Naive thymus-derived CD4-positive, alpha-beta T cell (primary cell): ENCODE measurements at places on chromosomes 6 and 20. TPM values are rescaled to one million over a fixed set of nuclear protein-coding genes. Genes with fewer than 3 reads are reported as not detected.

DNA sequence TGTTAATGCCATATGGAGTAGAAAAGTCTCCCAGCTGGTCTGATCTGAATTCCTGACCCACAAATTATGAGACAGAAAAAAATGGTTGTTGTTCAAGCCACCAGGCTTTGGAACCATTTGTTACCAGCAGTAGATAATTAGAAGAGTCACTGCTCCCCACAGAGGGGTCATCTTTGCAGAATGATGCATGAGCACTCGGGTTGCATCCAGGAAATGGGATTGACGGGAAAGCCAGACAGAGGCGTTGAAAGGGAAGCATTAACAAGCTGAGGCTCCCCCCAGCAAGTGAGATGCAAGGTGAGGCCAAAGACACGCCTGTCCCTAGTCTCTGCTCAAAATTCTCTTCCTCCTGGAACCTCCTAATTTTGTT lies 182.5 kb downstream of the SYNDIG1 start:
- H3K27ac ChIP-seq: no peak overlapping the region
- no peak for DNase-seq
- no peaks in the 10 kb centered on the region for H3K27me3 ChIP-seq
- no peaks in the 10 kb centered on the region for H3K36me3 ChIP-seq

Gene TMEM217
- total RNA-seq: not detected

DNA sequence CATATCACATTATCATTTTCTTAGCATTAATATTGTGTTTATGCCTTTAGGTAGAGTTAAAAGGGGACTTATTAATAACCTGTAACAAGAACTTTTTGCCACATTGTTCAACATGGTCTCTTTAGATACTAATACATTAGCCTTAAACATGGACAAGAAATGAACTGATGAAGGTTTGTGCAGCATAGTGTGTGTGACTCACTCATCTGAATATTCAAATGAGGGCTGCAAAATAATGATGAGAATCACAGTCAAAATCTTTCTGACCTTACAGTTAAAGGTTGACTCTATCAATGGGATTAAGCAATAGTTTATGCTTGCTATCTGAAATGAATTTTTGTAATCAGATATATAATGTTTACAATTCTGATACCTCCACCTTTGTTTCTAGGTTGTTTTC lies 1189.3 kb upstream of the CITED2 start:
- H3K27me3 ChIP-seq: no peaks in the 10 kb centered on the region
- no peak overlapping the region for H3K27ac ChIP-seq
- H3K36me3 ChIP-seq: no peaks in the 10 kb centered on the region
- no peaks in the 10 kb centered on the region for H3K4me1 ChIP-seq
- no peak overlapping the region for H3K4me3 ChIP-seq
- no peak for DNase-seq

DNA sequence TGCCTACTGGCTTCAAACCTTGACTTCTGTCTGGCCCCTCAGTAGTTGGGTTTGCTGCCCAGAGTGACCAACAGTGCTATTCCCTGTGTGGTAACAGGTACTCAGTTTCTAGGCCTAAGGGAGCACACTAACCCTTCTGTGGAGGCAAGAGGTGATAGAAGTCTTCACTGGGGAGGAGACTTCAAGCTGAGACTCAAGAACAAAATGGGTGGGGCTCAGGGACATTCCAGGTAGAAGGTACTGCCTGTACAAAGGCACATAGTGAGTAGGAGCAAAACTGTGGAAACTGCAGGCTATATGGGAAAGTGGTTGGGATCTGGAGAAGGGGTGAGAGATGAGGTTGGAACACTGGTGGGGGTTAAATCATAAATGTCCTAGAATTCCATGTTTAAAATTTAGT lies 2.3 kb upstream of the SCAND1 start:
- no peaks in the 10 kb centered on the region for H3K27me3 ChIP-seq
- H3K4me3 ChIP-seq: no peak overlapping the region
- no peaks in the 10 kb centered on the region for H3K36me3 ChIP-seq
- no peak for DNase-seq

DNA sequence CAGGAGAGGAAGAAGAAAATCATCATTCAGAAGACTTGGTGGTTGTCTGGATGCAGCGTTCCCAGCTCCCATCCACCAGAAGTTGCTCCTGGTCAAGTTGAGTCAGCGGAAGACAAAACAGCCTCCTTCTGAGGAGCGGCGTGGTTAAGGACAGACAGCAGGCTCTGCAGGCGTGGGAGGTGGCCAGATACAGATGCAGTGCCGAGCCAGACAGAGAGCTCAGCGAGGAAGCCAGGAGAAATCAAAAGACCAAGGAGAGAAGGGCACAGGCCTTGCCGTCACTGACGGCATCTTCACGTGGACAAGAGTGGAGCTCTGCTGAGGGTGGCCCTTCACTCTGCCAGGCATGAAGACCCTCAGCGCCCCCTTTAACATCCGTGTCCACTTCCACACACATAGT lies 158.5 kb downstream of the THBS2 start:
- H3K27me3 ChIP-seq: no peaks in the 10 kb centered on the region
- no peak overlapping the region for H3K27ac ChIP-seq
- DNase-seq: no peak
- H3K36me3 ChIP-seq: no peaks in the 10 kb centered on the region

- H3K4me3 ChIP-seq: peak within 1 kb of the TSS; percentile 84
- H3K36me3 ChIP-seq: no peaks in the 10 kb centered on the region
- H3K27me3 ChIP-seq: no peaks in the 10 kb centered on the region
- H3K4me1 ChIP-seq: peaks cover 16% of the 10 kb centered on the region
- H3K27ac ChIP-seq: peak within 1 kb of the TSS; percentile 97
- DNase-seq: peak; percentile 99
Observed at GRCh38 chr20:35615667-35616464, at the start of gene SPAG4. Gene SPAG4 (plus strand): TSS chr20:35615829. CDS start chr20:35616004, 175 bp downstream.

- H3K4me3 ChIP-seq: no peak overlapping the region
- no peak for DNase-seq
- no peak overlapping the region for H3K27ac ChIP-seq
- H3K36me3 ChIP-seq: no peaks in the 10 kb centered on the region
- peaks cover 4% of the 10 kb centered on the region for H3K27me3 ChIP-seq
Observed at GRCh38 chr6:131952886-131953509, 1.8 kb upstream of the CCN2 start.

DNA sequence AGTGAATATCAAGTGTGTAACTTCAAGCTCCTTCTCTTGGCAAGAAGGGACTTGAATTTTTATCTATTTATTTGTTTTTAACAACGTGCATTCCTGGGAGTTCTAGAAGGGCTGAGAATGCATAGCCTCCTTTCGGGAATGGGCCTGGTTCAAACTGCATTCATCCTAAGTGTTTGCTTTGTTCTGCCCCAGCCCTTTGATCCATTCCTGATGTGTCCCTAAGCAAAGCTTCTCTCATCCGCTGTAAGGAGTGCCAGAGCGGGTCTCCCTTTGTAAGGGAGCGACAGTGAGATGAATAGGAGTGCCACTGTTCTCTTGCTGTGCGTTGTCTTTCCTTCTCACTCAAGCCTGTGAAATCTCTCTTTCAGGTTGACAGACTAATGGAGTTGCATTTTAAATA lies 61.0 kb upstream of the VSTM2L start:
- H3K4me1 ChIP-seq: no peaks in the 10 kb centered on the region
- no peaks in the 10 kb centered on the region for H3K36me3 ChIP-seq
- no peak overlapping the region for H3K4me3 ChIP-seq
- no peaks in the 10 kb centered on the region for H3K27me3 ChIP-seq
- no peak for DNase-seq

Gene TFAP2D
- total RNA-seq: not detected

GRCh38 chr6:2976060-2976459 lies 4.7 kb upstream of the SERPINB6 start:
- no peak for DNase-seq
- no peak overlapping the region for H3K4me3 ChIP-seq
- peaks cover 16% of the 10 kb centered on the region for H3K4me1 ChIP-seq
- no peaks in the 10 kb centered on the region for H3K27me3 ChIP-seq

DNA sequence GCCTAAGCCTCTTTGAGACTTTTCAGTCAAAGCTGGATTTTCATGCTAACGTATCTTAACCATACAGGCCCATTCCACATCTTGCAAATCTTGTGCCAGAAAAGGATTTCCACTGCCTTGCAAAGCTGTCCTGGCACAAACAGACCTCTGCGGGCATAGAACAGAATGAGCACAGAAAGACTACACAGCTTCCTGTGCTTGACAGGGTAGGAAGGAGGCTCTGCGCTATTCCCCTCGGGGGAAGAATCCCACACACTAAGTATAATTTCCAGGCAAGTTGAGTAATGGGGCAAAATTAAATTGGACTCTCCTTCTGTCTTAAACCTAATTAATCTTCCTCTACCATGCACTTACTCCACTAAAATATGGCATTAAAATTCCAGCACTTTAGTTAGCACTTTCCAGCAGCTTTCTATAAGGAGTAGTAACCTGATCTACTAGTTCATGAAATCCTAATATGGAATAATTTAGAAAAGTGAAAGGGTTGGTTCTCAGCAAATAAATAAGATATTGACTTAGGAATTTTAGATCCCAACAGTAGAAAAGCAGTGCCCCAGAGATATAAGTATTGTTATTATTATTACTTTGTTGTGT lies 532.1 kb upstream of the JAG1 start:
- no peak for DNase-seq
- H3K27me3 ChIP-seq: no peaks in the 10 kb centered on the region
- no peaks in the 10 kb centered on the region for H3K36me3 ChIP-seq
- H3K4me1 ChIP-seq: no peaks in the 10 kb centered on the region
- H3K4me3 ChIP-seq: no peak overlapping the region

Gene SLC22A7
- not detected in 2 replicates for total RNA-seq

GRCh38 chr6:139721954-139722353 lies 347.5 kb upstream of the CITED2 start:
- H3K27me3 ChIP-seq: no peaks in the 10 kb centered on the region
- H3K4me3 ChIP-seq: no peak overlapping the region
- H3K27ac ChIP-seq: no peak overlapping the region
- no peak for DNase-seq
- no peaks in the 10 kb centered on the region for H3K4me1 ChIP-seq

Gene E2F3
- total RNA-seq: 39.2 TPM

DNA sequence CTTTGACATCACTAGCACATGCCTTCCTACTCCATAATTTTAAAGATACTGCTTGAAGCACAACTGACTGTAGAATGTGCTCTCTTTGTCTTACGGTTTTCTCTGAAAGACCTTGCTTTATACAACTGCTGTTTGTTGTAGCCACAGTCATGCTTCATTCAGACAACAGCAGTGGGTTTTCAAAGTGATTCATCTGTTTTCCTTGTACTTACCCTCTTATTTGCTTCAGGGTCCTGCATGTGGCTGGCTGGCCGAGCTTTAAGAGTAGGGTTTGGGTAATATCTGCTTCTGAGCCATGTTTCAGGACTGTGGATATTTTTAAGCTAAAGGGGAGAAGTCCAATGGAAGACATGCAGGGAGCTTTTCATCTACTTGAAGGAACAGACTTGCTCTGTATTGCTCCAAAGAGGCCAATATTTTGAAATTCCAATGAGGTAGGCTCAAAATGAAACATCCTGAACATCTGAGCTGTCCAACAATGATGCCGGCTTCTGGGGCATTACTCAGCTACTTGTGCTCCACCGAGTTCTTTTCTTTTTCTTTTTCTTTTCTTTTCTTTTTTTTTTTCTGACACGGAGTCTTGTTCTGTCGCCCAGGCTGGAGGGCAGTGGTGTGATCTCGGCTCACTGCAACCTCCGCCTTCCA lies 160.2 kb upstream of the SGK1 start:
- no peaks in the 10 kb centered on the region for H3K27me3 ChIP-seq
- DNase-seq: no peak
- no peak overlapping the region for H3K27ac ChIP-seq
- no peaks in the 10 kb centered on the region for H3K4me1 ChIP-seq

Gene COL19A1
- 0.05 TPM for total RNA-seq

DNA sequence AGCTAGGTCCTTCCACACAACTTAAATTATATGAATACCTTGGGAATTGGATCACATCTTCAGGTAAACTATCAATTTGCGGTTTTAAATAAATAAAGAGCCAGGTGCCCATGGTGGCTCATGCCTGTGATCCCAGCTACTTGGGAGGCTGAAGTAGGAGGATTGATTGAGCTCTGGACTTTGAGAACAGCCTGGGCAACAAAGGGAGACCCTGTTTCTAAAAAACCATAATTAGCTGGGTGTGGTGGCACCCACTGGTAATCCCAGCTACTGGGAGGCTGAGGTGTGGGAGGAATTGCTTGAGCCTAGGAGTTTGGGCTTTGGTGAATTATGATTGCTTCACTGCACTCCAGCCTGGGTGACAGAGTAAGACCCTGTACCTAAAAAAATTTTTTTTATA lies 3.4 kb downstream of the GMNN start:
- peaks cover 4% of the 10 kb centered on the region for H3K36me3 ChIP-seq
- no peak for DNase-seq
- H3K4me1 ChIP-seq: peaks cover 6% of the 10 kb centered on the region
- no peaks in the 10 kb centered on the region for H3K27me3 ChIP-seq
- no peak overlapping the region for H3K27ac ChIP-seq

Gene SYNCRIP
- total RNA-seq: 82.2 TPM

DNA sequence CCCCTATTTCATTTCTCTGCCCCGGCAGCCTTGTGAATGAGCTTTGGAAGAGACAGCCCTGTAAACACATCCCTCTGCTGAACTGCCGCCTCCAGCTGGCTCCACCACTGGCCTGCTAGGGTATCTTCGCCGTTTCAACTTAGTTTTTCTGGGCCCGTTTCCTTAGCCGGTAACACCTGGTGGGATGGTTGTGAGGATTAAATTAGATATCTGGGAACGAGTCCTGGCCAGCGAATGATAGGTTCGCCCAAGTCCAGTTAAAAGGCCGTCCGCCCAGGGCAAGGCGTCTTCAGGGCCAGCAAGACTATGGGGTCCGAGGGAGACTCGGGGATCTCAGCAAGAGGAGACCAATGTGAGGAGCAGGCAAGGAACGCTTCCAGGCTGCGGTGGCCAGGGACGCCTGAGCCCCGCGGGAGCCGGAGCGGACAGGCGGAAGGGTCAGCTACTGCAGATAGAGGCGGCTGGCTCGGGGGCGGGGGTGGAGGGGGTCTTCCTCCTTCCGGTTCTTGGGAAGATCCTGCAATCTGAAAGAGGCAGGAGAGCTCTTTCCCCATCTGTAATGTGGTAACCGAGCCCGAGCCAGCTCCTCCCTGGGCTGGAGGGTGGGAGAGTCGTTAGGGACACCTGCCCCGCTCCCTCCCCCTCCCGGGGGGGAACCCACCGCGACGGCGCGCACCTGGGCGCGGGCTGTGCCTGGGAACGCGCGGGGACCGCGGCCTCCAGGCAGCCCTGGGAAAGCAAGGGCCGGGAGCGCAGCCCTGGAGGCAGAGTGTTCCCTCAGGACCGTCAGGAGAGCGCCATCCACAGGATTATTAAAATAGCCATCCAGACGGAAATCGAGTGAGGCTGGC lies 4.5 kb upstream of the PTCRA start:
- no peak for DNase-seq
- H3K27ac ChIP-seq: no peak overlapping the region
- H3K36me3 ChIP-seq: no peaks in the 10 kb centered on the region
- H3K4me3 ChIP-seq: no peak overlapping the region

Gene SMOC2
- total RNA-seq: not detected

GRCh38 chr6:19538096-19538495 lies 299.1 kb upstream of the ID4 start:
- no peak overlapping the region for H3K27ac ChIP-seq
- no peak overlapping the region for H3K4me3 ChIP-seq
- H3K27me3 ChIP-seq: no peaks in the 10 kb centered on the region
- no peaks in the 10 kb centered on the region for H3K4me1 ChIP-seq
- H3K36me3 ChIP-seq: no peaks in the 10 kb centered on the region

Gene DPPA5
- not detected for total RNA-seq
